CD14-positive monocyte (primary cell): ENCODE measurements at places on chromosomes 3 and 15.

- DNase-seq = no peak
Observed at GRCh38 chr15:74889390-74889882, 406 bp upstream of the MPI start.

GRCh38 chr3:14478956-14479550 is 61.1 kb downstream of the GRIP2 start:
- DNase-seq = no peak

DNA sequence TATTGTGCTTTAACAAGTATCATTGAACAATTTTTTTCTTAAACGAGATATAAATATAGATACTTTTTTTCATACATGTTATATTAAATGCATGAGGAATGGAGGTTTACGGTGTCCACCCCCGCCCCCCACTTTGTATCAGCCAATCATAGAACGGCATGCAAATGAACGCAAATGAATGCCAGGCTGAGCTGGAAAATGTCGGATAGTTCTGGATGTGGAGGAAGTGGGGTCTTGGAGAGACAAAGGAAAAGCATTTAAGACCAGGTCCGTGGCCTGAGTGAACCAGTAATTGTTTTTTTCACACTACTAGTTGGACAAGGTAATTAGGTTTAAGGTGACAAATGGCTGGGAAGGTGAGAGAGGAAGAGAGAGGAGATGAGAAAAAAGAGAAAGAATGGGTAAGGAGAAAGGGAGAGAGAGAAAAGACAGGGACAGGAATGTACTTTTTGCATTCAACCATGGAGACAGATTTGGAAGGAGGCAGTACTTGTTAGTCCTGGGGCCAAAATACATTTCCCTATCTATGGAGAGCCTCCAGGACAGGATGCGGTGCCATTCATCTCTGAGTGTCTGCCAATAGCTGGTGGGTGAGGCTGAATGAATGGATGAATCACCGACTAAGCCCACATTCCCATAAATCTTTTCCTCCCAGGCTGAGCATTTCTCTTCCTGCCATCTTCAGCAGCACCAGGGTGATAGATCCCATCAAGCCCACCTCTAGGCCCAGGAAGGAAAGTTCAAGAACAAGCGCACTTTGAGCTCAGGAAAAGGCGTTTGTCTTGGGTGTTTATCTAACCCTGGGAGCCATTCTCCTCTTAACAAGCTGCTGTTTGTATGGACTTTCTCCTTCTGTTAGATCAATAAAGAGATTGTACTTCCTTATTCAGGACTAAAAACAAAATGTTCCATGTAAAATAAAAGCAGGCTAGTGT is 1.4 kb upstream of the RAD18 start:
- no peak for DNase-seq

GRCh38 chr3:12869035-12869621 is 27.8 kb upstream of the RPL32 start:
- DNase-seq = no peak

GRCh38 chr15:31332020-31332680 is 5.5 kb downstream of the KLF13 start:
- DNase-seq = no peak
